ENCODE measurements at places on chromosomes 4 and X.

DNA sequence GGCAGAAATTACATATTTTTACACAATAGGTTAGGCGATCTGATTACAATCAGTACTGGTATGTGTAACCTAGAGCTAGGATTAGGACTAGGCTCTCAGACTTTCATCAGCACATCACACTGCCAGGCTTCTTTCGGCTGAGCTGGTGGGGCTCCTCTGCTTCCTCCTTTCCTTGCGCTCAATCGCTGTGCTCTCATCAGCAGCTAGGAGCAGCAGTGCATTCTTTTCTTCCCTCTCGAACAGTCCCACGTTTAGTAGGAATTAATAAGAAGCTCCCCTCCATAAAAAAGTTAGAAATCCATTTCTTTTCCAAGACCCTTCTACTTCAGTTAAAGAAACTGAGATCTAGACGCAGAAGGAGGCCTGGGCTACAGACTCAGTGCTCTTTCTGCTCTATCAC lies 350.4 kb downstream of the SPRY1 start:
- DNase-seq = no peak

- no peak for DNase-seq
Measured at GRCh38 chr4:56102601-56103000, 153.9 kb downstream of the CEP135 start.

- DNase-seq = no peak
Measured at GRCh38 chr4:56511098-56511497, 5.5 kb downstream of the ARL9 start.

DNA sequence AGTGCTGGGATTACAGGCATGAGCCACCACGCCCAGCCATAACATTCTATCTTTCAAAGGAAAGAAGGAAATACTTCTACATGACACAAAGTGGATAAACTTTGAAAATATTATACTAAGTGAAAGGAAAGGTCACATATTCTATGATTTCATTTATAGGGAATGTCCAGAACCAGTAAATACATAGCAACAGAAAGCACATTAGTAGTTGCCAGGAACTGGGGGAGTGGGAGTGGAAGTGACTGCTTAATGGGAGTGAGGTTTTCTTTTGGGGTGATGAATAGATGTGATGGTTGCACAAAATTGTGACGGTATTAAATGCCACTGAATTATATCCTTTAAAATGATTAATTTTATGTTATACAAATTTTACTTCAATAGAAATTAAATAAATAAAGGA lies 95.7 kb upstream of the IL15 start:
- no peak for DNase-seq

- no peak for DNase-seq
Measured at GRCh38 chrX:14573161-14573560, 43.8 kb downstream of the GLRA2 start.

Data from activated naive CD4-positive, alpha-beta T cell treated with anti-CD3 and anti-CD28 coated beads for 36 hours (primary cell).